Renal cortical epithelial cell (primary cell): ENCODE measurements at places on chromosomes 3 and 15. TPM values are rescaled to one million over a fixed set of nuclear protein-coding genes. Genes with fewer than 3 reads are reported as not detected.

DNA sequence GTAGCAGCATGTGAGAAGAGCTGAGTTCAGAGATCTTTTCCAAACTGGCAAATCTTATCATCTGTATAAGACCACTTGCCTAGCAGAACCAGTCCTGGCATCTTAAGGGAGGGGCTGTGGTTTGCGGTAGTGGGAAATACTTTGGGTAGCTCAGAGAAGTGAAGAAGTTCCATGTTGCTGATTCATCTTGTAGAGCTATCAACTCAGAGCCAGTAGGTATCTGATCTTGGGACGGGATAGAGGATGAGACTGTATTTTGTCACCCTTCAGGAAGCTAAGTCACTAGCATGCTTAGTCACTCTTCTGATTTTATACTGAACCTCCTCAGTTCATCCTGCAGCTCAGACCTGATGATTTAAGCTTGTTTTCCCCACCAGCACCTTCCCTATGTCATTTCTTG is 211.4 kb downstream of the NR1D2 start:
- peak; percentile 70 for DNase-seq

GRCh38 chr3:50525987-50526386 is 22.6 kb upstream of the CACNA2D2 start:
- peak; percentile 49 for DNase-seq

Gene CCR4
- total RNA-seq: not detected in 2 replicates

Gene MAP4
- total RNA-seq: 68.1 and 192 TPM in 2 replicates

Gene EBLN2
- 3.6 and 5.7 TPM in 2 replicates for total RNA-seq
